ENCODE measurements at places on chromosomes 11 and 22. TPM values are rescaled to one million over a fixed set of nuclear protein-coding genes. Genes with fewer than 3 reads are reported as not detected.

Gene PDHX
- total RNA-seq, result 18.1 TPM

DNA sequence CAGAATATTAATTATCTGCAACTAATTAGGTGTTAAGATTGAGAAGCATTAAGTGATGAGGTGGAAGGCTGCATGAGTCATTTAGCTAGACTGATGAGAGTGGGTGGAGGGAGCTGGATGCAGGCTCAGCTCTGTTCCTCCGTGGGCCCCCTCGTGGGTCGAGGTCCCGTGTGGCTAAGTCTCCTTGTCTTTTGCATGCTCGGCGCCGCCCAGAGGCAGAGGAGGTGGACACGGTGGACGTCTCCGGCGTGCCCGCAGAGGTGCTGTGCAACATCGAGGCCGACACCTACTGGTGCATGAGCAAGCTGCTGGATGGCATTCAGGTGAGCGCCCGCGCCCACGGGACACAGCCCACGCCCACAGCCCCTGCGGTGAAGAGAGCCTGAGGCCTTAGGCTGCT lies 211.6 kb downstream of the TBC1D22A start:
- DNase-seq, result no peak

Gene UVRAG
- 86.8 TPM for total RNA-seq

- no peak for DNase-seq
These were observed 77.2 kb downstream of the RDX start for GRCh38 chr11:110219006-110219785.

DNA sequence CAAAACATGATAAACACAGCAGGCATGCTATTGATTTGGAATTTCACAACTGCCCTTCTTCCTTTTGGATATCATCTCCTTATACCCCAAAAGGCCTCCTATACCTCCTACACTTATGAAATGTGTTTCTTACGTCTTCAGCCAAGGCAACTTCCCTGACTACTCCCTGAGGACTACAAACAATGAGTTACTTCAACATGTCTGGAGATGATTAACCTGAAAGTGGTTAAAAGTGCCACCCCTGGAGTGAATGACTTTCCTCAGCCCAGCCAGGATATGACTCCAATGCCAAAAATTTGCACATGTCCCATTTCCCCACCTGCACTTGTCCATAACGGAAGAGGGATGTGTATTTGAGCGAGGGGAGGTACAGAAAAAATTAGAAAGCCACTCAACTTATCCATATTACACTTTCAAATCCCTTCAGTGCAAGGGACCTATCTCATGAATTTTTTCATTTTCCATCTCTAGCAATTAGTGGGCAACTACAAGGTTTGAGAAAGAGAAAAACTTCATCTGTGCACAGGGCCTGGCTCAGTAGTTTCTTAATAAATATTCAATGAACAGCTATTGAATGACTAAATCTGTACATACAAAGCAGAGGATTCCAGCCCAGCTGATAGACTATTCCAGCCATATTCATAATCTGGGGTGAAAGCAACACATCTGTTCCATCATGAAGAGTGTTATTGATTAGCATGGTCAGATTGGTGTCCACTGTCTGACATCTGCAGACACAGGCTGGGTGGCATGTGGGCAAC lies 36.8 kb downstream of the KIRREL3 start:
- DNase-seq, result no peak

DNA sequence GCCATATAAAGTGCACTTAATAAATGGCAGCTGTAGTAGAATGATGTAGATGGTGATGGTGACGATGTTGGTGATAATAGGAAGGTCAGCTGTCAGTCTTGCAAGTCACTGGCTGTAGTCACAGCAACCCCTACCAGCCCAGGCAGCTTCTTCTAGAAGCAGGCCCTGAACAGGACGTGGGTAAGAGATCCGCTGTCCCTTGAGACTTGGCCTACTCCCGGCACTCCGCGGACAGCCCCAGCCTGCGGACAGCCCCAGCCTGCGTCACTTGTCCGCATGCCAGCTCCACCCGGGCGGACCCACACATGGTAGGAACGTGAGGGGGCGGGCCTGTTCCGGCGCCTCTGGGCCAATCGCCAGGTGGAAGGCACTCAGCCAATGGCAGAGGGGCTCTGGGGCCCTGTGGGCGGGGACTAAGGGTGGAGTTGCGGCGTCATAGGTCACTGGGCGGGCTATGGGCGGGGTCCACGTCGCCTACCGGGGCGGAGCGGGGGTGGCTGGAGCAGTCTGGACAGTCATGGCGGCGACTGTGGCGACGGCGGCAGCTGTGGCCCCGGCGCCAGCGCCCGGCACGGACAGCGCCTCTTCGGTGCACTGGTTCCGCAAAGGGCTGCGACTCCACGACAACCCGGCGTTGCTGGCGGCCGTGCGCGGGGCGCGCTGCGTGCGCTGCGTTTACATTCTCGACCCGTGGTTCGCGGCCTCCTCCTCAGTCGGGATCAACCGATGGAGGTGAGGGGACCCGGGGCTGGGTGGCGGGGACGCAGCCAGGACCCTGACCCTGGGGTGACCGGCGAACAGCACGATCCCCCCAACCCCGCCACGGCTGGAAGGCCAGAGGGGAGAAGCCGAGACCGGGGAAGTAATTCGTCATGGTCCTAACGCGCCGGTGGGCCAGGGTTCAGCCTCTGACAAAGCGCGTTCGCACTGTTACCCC lies at the start of gene CRY2:
CRY2 (plus strand) TSS at position 502 of the 937 bp plus-strand sequence; CDS start at position 518, 16 bp downstream.
- DNase-seq, result peak; percentile 97

DNA sequence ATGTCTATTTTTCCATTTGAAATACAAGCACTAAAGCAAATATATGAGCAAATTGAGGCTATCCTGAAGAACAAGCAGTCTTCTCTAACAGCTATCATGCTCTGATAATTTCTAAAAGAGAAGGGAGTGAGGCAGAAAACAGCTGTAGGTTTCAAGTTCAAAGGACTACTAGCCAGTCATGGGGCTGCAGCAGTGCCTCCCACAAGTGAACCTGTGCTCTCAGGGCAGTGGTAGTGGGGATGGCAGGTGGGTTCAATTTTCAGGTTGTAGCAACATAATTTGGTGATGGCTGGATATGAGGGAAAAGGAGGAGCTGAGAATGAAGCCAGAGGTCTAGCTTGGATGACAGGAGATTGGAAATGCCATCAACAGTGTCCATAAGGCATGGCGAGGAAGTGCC lies 93.5 kb upstream of the ARHGAP20 start:
- DNase-seq, result no peak

Gene TRIM29
- total RNA-seq, result not detected

- no peak for DNase-seq
These were observed 47.1 kb downstream of the ADM start for GRCh38 chr11:10351765-10352641.

Gene KRTAP5-1
- total RNA-seq, result not detected

Gene CNIH2
- total RNA-seq, result 1.0 TPM

GRCh38 chr22:17804331-17805080 lies 30.2 kb upstream of the BID start:
- no peak for DNase-seq

Gene E2F8
- total RNA-seq, result 0.82 TPM

Data from activated B cell treated with CpG ODN at 0.5 μM for 24 hours (primary cell).